ENCODE measurements at places on chromosomes 7 and 10.

- no peak for DNase-seq
Measured at GRCh38 chr7:28383975-28384374, 28.3 kb upstream of the CREB5 start.

GRCh38 chr7:36875794-36876193 is 151.5 kb upstream of the AOAH start:
- no peak for DNase-seq

DNA sequence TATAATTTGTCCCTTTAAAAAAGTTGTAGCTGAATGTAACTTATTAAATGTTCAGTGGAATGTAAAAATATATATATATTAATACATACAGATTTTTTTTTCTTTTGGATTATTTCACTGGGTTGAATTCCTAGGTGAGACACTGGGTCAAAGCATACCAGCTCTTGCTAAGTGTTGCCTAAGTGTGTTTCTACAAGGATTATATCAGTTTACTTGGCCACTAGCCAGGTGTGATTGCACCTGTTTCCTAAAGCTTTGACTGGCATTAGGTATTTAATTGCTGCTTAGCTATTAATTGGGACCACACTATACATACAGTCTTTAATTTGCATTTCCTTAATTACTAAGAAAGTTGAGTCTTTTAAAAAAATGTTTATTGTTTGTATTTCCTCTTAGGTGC is 5.5 kb upstream of the ELOVL3 start:
- no peak for DNase-seq

DNA sequence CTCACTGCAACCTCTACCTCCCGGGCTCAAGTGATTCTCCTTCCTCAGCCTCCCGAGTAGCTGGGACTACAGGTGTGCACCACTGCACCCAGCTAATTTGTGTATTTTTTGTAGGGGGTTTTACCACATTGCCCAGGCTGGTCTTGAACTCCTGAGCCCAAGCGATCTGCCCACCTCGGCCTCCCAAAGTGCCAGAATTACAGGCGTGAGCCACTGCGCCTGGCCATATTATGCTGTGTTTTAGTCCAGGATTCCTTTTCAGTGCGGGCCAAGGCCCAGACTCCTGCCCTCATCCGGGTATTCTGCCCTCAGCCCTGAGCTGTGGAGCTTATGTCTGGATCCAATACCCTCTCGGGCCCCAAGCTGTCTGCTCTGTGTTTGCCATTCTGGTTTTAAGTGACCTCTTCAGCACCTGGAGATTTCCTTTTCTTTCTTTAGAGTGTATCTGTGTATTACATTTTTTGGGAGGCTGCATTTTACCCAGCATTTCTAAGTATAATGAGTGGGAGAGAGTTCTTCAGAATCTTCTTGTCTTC is 114.9 kb downstream of the BUB3 start:
- DNase-seq = peak; percentile 62

DNA sequence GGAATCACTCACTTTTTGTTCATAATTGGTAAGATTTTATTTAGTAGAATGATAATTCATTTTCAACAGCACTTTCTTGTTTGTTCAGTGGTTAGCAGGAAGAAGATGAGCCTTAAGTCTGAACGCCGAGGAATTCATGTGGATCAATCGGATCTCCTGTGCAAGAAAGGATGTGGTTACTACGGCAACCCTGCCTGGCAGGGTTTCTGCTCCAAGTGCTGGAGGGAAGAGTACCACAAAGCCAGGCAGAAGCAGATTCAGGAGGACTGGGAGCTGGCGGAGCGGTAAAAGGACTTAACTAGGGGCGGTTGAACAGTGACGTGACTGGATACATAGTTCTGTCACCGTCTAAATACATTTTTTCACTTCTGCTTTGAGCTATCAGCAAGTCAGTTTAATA is 31.3 kb downstream of the RABGEF1 start:
- no peak for DNase-seq

- no peak for DNase-seq
Measured at GRCh38 chr7:134029743-134030142, 97.4 kb upstream of the LRGUK start.

DNA sequence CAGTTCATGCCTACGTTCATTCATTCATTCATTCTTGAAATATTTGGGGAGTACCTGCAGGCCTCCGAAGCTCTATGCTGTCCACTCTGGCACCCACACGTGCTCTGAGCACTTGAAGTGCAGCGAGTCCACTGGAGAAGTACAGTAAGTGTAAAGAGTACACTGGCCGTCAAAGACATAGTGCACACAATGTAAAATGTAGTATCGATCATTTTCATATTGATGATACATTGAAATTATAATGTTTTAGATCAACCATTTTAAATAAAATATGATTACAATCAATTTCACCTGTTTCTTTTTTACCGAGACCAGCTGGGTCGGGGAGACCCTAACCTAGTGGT is 37.0 kb upstream of the PURB start:
- no peak for DNase-seq

- peak; percentile 31 for DNase-seq
Measured at GRCh38 chr10:3068201-3068967, 1.0 kb downstream of the PFKP start.

DNA sequence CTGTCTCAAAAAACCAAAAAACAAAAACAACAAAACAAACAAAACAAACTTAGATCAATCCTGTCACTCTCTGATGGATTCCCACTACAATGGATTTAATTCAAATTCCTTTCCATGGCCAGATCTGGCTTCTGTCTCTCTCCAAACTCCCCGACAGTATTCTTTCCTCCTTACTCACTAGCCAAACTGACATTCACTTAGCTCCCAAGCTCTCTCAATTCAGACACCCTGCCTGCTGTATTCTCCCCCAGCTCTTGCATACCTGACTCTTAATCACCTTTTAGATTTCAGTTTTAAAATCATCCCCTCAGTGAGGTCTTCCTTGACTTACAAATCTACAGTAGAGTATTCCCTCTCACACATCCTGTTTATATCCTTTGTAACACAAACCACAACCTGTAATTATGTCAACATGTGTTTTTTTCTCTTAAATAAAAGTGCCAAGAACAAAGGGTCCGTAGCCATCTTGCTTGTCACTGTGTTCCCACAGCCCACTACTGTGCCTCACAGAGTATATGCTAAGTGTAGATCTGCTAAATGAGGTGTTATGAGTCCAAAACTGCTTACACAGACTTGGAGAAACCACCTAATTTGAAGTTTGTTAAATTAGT is 14.4 kb downstream of the HERPUD2 start:
- DNase-seq = no peak

GRCh38 chr10:59891936-59892335 is 14.4 kb downstream of the CCDC6 start:
- no peak for DNase-seq

DNA sequence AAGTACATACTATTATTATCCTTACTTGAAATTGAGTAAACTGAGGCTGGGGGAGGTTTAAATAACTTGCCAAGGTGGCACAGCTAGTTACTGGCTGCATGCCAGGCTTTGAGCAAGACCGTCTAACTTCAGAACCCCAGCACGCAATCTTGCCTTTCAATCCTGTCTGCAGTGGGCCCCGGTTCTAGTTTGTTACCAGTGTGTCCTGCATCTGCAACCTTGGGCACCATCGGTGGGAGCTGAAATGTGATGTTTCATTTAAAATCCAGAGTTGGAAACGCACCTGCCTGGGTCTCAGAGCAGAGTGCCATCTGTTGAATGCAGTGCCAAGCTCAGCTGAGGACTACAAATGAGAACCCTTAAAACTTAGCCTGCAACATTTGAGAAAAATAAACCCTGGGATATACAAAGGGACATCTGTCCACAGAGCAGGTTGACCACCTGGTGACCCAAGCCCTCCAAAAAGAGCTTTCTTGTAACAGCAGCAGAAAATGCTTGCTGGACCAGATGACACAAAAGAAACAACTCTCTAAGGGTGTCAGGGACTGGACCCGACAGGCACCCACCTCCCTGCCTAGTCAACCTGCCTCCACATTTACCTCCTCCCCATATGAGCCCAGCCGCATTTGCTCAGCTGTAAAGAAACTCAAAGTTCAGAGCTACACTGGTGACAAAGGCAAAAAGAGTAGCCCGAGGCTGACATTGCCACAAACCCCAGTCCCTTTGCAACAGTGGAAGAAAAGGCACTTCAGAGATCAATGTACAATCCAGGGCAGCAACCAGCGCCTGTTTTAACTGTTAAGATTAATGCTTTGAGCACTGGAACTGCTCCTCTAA is 1.7 kb downstream of the SH3PXD2A start:
- no peak for DNase-seq

DNA sequence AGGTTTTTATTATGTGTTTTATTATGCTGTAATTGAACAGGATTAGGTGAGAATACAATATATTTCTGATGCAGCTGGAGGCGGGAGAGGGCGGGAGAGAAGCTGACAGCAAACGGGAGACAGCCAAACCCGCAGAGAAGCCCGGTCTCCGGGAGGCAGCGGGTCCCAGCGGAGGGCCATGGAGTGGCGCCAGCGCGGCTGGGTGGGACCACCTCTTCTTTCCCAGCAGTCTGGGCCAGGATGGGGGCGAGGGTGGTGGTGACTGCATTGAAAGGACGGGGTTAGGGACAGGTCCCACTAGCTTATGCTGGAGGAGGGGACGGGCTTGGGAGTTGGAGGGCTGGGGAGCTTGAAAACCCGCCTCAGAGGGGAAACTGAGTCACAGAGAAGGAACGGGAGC is 14.5 kb upstream of the KAZALD1 start:
- no peak for DNase-seq

DNA sequence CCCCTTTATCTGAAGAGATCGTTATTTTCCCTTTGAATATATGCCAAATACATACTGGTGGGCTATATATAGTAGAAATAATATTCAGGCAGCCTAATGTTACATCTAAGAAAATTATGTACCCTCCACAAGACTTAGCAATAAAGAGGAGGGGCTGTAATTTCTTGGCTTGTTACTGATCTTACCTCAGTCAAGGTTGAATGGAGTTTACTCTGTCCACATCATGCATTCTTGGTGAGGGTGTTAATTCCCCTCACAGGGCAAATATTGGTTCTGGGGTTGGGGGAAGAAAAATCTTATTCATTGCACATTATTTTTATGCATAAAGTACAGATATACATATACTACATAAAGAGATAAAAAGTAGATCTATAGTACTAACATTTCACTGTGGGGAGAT is 145.8 kb upstream of the ANK3 start:
- DNase-seq = no peak

GRCh38 chr10:12319076-12319475 is 30.3 kb upstream of the CAMK1D start:
- DNase-seq = no peak

GRCh38 chr7:102918845-102919244 is 6.0 kb downstream of the LRRC17 start:
- DNase-seq = no peak

- no peak for DNase-seq
Measured at GRCh38 chr10:132806561-132807003, 20.6 kb upstream of the NKX6-2 start.

GRCh38 chr10:9452056-9452455 is 1397.6 kb downstream of the GATA3 start:
- no peak for DNase-seq

- DNase-seq = no peak
Measured at GRCh38 chr10:89114846-89115625, 92.1 kb downstream of the CH25H start.

DNA sequence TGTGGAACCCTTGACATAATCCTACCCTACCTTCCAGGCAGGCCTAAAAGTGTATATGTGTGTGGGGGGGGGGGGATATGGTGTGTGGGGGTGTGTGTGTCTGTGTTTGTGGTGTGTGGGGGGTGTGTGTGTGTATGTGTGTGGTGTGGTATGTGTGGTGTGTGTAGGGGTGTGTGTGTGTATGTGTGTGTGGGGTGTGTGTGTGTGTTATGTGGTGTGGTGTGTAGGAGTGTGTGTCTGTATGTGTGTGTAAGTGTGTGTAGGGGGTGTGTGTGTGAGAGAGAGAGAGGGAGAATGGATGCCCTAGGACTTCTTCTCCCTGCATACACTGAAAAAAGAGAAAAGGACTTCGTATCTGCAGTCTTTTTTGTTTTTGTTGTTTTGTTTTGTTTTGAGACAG is 12.3 kb upstream of the IMPDH1 start:
- DNase-seq = no peak

GRCh38 chr10:75001715-75002350 is 109.6 kb upstream of the SAMD8 start:
- no peak for DNase-seq

Measured in NCI-H1092 (cell line).